Heart left ventricle (tissue), 16 donors: ENCODE measurements at places on chromosomes 6 and 20. TPM values are rescaled to one million over a fixed set of nuclear protein-coding genes. Genes with fewer than 3 reads are reported as not detected.

DNA sequence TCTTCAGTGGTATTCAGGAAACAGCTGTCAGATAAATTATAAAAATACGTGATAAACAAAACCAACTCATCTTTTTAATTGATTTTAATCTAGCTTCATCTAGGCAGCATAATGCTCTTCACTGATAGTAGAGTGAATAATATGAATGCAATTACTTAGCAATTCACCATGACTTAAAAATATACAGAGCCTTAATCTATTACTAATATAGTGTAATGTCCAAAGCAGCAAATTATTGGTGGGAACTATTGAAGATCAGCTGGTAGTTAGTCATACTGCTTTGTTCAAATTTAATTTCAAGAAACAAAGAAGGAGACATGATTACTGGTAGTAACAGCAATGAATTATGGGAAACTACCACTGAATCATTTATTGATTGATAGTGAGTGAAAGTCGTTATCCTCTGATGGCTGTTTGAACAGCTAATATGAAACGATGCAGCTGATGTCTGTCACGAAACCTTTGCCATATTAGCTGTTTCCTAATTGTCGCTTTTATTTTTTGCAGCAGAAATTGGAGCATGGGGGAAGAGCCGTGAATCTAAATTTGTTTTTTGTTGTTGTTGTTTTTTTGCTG, 99.2 kb downstream of the NKAIN2 start:
- DNase-seq = no peak

- no peak for DNase-seq
Observed at GRCh38 chr6:101770116-101770515, 376.6 kb downstream of the GRIK2 start.

The RFX6 gene
- not detected for total RNA-seq

The KCNG1 gene
- total RNA-seq = 0.59 TPM

DNA sequence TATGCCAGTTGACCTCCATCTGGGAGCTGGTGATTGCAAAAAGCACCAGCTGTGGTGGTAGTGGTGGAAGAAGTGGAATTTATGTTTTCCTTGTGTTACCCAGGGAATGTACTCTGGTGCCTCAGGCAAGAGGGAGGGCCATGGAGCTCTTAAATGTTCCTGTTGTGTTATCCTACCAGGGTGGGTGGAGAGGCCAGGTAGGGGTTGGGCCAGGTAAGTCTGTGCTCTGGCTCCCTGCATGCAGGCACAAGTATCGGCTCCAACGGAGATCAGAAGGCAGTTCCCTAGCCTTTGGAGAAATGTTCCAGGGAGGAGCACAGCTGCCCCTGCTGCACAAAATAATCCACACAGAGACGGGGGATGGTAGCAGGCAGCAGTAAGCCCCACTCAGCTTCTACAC, 419.3 kb upstream of the EYS start:
- no peak for DNase-seq

- no peak for DNase-seq
Observed at GRCh38 chr6:149483849-149484655, 762 bp downstream of the ZC3H12D start.

The XKR7 gene
- total RNA-seq = not detected

The PBOV1 gene
- total RNA-seq = not detected

DNA sequence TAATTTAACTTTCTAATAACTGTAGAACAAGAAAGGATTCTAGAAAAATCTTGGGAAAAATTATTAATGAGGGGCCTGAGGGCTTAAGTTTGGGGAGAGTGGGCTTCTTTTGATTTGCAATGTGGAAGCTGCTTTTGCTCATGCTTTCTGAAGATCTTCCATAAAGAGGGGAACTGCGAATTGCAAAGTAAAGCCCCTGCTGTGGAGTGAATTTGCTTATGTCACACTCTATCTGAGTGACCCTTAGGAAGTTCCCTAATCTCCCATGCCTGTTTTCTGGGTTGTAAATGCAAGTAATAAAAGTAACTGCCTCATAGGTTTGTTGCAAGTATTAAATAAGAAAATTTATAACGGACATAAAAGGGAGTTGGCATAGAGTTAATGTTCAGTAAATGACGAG, 301.2 kb downstream of the PLCB1 start:
- no peak for DNase-seq

- DNase-seq = no peak
Observed at GRCh38 chr6:46530896-46531295, 39.6 kb upstream of the RCAN2 start.

DNA sequence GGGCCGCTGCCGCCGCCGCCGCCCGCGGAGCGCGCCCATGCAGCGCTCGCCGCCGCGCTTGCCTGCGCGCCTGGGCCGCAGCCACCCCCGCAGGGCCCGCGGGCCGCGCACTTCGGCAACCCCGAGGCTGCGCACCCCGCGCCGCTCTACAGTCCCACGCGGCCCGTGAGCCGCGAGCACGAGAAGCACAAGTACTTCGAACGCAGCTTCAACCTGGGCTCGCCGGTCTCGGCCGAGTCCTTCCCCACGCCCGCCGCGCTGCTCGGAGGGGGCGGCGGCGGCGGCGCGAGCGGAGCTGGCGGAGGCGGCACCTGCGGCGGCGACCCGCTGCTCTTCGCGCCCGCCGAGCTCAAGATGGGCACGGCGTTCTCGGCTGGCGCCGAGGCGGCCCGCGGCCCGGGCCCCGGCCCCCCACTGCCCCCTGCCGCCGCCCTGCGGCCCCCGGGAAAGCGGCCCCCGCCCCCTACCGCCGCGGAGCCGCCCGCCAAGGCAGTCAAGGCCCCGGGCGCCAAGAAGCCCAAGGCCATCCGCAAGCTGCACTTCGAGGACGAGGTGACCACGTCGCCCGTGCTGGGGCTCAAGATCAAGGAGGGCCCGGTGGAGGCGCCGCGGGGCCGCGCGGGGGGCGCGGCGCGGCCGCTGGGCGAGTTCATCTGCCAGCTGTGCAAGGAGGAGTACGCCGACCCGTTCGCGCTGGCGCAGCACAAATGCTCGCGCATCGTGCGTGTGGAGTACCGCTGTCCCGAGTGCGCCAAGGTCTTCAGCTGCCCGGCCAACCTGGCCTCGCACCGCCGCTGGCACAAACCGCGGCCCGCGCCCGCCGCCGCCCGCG, 730 bp downstream of the INSM1 start:
- no peak for DNase-seq

The SDCBP2 gene
- total RNA-seq = 1.7 TPM

GRCh38 chr6:165653196-165653595, 9.8 kb downstream of the PDE10A start:
- no peak for DNase-seq

- no peak for DNase-seq
Observed at GRCh38 chr6:34664256-34664971, 32.2 kb downstream of the ILRUN start.

DNA sequence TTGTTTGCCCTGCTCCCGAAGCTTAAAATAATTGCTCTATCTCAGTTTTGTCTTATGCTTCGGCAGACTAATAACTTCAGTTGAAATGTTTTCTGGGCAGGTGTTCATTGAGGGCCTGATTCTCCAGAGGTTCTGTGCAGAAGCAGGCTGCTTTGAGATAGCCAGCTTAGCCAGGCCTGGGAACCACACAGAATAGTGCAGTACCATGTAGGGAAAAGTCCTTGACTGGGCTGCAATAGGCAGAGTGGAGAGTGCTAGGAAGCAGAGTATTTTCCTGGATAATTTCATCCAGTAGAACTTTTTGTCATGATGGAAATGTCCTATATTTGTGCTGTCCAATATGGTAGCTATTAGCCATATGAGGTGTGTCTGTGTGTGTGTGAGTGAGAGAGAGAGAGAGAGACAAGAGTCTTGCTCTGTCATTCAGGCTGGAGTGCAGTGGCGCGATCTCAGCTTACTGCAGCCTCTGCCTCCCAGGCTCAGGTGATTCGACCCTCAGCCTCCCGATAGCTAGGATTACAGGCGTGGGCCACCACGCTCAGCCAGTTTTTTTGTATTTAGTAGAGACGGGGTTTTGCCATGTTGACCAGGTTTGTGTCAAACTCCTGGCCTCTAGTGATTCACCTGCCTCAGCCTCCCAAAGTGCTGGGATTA, 15.9 kb downstream of the TOP1 start:
- DNase-seq = no peak

The DLL1 gene
- total RNA-seq = 10.7 TPM

- no peak for DNase-seq
Observed at GRCh38 chr6:35208419-35208818, 5.3 kb upstream of the SCUBE3 start.

- no peak for DNase-seq
Observed at GRCh38 chr20:11136691-11137090, 462.9 kb upstream of the JAG1 start.

- no peak for DNase-seq
Observed at GRCh38 chr6:13479971-13480434, 7.4 kb downstream of the GFOD1 start.

The OGFR gene
- total RNA-seq = 14.9 TPM

- DNase-seq = no peak
Observed at GRCh38 chr6:54896302-54896701, 49.7 kb downstream of the FAM83B start.

The TSBP1 gene
- not detected for total RNA-seq

The PREP gene
- total RNA-seq = 35.9 TPM

DNA sequence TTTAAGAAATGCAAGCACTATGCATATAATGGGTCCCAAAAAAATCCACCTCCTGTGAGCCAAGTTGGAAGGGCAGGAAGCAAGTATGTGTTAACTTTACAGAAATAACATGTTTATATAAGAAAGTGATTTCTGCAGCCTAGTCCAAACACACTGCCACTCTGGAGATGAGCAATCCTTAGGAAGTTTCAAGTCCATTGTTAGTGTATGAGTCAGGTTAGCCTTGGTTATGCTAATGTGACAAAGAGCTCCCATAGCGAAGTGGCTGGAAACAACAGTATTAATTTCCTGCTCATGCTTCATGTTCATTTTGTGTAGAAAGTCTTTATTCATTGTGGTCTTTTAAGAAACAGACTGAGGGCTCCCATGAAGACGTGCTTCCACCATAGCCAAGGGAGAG, 121.4 kb downstream of the TBXT start:
- no peak for DNase-seq

- DNase-seq = no peak
Observed at GRCh38 chr20:1825938-1826445, 69.2 kb upstream of the SIRPA start.

GRCh38 chr6:150930841-150931240, 65.3 kb downstream of the MTHFD1L start:
- no peak for DNase-seq

The TAF4 gene
- total RNA-seq = 11.4 TPM

DNA sequence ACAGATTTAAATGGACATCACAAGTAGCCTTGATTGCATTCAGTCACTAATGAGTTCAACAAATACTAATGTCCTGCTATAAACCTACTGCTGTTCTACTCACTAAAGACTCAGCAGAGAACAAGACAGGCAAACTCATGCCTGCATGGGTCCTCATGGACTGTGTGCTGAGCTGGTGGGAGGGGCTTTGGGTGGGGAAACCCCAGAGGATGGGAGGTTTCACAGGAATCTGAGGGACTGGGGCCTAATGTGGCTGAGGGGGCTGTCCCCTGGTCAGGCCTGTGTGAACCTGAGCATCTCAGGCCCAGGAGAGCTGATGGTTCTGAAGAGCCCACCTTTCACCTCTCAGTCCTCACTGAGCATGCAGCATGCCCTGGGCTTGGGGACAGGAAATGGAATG, 1.4 kb downstream of the CST8 start:
- no peak for DNase-seq

- DNase-seq = peak; percentile 82
Observed at GRCh38 chr20:50303573-50304500, 113.2 kb downstream of the CEBPB start.

The PCED1A gene
- total RNA-seq = 13.7 TPM

GRCh38 chr6:656460-657252, at the start of gene HUS1B:
TSS of gene HUS1B (minus strand) at chr6:657100. CDS start at chr6:656944, 156 bp downstream.
- DNase-seq = no peak

DNA sequence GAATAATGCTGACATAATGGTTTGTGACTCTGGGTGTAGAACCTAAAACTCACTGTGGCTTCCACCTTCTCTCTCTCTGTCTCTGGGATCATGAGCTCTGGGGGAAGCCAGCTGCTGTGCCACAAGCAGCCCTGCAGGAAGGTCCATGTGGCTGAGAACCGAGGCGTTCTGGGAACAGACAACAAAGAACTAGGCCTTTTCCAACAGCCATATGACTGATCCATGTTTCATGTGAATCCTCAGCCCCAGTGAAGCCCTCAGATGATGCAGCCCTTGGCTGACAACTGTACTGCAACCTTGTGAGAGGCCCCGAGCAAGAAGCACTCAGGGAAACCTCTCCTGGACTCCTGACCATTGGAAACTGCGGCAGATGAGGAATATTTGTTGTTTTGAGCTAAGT, 56.6 kb downstream of the HLA-G start:
- no peak for DNase-seq

DNA sequence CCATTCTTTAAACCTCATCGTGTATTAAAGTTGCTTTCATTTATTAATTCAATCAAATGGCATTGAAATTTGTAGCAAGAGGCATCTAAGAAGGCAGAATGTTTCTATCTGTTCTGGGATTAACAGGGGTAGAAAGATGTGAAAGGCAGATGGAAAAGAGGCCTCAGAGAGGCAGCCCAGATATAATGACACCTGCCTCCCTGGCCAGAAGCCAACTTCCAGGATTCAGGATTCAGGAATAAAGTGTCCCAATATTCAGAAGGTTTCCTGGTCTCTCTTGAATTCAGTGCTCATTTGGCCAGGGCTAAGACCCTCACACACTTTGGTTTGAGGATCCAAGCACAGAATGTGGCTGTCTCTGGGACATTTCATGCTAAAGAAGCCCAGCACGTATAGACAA, 39.9 kb downstream of the HLA-B start:
- DNase-seq = no peak

GRCh38 chr6:110999634-111000270, 17.9 kb downstream of the RPF2 start:
- no peak for DNase-seq

GRCh38 chr20:23159256-23159946, 73.3 kb upstream of the CD93 start:
- DNase-seq = peak; percentile 69

The GSTA1 gene
- not detected for total RNA-seq

DNA sequence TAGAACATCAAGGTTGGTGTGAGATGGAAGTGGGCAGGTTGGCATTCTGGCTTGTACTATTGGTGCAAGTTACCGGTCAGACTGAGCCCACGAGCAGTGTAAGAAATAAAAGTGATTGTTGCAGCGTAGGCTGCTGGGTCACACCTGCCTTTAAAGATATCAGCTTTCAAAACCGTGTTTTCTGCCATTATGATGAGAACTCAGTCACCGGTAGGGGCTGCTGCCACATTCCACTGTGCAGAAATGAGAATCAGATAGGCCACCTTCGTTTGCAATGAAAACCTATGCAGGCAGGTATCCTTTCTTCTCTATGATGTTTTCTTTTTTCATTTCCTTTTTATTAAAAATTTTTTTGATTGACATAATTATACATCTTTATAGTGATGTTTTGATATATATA, 168.5 kb downstream of the MYLK4 start:
- DNase-seq = no peak

DNA sequence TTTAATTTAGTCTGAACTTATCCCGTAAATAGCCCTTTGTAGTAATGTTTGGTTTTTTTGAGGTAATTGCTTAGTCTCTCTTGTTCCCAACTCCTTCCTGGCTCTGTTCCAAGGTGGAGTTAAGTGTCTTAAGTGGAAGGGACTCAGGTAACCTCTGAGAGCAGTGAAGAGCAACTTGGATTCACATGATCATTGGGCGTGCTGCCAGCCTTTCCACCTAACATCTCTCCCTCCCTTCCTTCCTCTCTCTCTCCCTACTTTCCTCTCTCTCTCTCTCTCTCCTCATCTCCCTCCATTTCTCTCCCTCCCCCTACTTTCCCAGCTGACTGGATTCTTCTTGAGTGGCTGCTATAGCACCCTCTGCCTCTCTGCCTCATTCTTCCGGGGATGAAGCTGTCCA, 232.9 kb upstream of the SASH1 start:
- DNase-seq = no peak

The TCFL5 gene
- 8.2 TPM for total RNA-seq
